ENCODE measurements at places on chromosomes 2 and 18. TPM values are rescaled to one million over a fixed set of nuclear protein-coding genes. Genes with fewer than 3 reads are reported as not detected.

GRCh38 chr18:58541789-58542425 lies 87.0 kb downstream of the ALPK2 start:
- DNase-seq: peak; percentile 30

DNA sequence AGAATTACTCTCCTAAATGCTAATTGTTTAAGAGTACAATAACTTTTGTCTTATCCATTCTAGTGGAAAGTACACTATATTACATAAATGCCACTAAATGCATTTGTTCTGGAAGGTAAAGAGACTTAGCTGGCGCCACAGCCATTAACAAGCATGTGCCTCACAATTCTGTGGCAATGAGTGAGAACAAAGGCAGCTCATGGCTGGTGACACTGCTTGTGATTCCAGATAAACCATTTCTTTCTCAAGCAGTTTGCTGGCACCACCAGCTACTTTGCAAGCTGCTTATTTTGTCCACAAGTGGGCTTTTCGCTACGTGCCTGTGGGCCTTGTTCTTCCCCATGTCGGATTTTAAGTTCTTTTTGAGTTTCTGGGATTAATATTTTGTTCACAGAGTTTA lies 147.6 kb upstream of the SMAD7 start:
- DNase-seq: no peak

DNA sequence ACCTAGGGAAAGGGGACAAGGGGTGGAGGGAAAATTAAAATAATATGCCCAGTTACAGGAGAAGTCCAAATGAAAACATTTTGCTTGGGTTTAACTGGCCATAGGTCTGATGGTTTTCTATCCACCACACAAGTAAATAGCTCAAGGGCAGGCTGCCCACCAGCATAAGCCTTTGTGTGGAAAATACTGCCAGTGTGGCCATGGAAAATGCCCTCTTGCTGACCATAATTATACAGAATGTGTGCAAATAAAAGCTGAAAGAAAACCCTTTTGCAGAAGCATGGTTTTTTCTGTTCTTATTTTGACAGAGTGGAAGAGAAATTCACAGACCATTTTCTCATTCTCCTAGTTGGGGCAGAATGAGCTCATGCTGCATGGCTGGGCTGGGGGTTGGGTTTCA lies 111.3 kb upstream of the SIX2 start:
- DNase-seq: no peak

DNA sequence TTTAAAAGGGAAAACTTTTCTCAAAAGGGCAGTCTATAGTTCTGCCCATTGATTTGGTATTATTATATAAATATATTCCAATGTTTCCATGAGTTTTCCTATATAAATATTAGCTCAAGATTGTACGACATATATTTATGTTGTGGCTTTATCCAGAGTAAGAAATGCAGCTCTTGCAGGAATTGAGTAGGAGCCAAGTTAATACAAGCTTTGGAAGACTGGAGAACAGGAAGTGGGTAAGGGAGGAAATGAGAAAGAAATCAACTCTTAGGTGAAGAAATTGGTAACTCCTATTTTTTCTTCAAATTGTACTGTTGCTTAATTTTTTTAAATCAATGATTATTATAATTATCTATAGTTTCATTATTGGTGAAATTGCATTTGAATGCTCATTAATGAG lies 105.4 kb upstream of the FAM117B start:
- DNase-seq: no peak

Gene IAH1
- 82.0 TPM for total RNA-seq

DNA sequence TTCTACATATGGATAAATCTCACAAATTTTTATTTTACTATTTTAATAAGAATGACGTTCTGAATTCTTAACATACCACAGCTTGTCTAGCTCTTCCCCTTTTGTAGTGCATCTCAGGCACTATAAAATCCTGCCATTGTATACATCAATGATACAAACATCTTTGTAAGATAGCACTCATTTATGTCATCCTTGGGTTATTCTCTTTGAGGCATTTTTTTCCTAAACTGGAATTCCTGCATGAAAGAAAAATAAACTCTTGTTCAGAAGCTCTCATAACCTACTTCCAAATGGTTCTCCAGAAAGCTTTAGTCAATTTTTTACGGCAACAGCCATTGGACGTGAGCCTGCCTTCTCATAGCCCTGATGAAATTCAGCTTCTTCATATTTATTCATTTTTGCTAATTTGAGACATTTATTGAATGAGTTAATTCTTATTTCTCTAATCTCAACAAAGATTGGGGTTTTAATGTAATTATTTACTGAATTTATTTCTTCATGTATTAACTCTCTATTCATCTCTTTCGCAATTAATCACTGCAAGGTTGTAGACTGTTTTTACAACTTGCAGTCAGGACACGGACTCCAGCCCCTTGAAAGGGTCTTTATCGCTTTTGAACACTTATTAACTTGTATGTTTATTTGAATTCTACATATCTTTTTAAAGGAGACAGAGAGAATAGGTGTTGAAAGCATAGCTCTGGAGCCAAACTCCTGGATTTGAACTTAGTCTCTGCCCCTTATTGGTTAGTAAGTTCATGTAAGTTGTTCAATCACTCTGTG lies 57.6 kb upstream of the PARD3B start:
- no peak for DNase-seq

DNA sequence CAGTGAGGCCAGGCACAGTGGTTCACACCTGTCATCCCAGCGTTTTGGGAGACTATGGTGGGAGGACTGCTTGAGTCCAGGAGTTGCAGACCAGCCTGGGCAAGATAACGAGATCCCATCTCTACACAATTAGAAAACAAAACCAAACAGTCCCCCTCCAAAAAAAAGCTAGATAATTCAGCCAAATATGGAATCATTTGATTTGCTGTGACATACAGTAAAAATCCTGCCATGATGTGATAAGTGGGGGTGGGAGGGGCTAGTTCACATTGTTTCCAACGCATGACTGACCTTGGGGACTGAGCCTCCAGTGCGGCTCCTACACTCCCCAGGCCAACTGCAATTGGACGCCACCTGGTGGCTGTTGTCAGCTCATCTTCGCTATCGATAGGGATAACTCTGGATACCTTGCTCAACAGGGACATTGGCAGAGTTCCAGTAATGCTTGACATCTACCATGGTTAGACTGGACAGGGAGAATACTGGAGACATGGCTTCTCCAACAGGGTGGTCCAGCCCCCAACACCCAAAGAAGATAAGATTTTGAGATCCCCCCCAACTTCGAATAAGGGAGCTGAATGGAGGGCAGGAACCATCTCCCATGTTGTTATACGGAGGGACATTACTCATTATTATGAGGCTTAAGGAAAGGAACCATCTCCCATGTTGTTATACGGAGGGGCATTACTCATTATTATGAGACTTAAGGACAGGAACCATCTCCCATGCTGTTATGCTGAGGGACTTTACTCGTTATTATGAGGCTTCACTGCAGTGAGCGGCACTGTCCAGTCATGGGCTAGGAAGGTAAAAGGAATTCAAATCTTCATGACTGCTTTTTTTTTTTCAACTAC lies 135.9 kb downstream of the TGIF1 start:
- peak; percentile 57 for DNase-seq

Gene FSHR
- not detected for total RNA-seq

GRCh38 chr2:226159875-226160479 lies 639.6 kb downstream of the IRS1 start:
- no peak for DNase-seq

Gene CASP10
- total RNA-seq: 14.3 TPM

DNA sequence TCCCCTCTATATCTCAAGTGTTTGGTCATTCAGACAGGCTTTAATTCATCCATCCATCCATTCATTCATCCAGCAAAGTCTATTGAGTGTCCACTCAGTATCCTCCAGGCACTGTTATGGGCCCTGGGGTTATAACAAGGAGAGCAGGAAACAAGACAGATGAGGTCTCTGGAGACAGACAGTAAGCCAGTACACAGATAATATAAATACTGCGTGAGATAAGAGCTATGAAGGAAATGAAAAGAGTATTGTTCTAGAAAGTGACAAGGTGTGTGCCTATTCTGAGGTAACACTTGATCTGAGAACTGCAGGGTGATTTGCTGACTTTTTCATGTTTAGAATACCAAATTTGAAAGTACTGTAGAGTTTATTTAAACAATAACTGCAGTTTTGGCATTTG lies 98.3 kb downstream of the OSBPL6 start:
- no peak for DNase-seq

Gene GLI2
- total RNA-seq: not detected
